ENCODE measurements at places on chromosomes 13 and 19.

DNA sequence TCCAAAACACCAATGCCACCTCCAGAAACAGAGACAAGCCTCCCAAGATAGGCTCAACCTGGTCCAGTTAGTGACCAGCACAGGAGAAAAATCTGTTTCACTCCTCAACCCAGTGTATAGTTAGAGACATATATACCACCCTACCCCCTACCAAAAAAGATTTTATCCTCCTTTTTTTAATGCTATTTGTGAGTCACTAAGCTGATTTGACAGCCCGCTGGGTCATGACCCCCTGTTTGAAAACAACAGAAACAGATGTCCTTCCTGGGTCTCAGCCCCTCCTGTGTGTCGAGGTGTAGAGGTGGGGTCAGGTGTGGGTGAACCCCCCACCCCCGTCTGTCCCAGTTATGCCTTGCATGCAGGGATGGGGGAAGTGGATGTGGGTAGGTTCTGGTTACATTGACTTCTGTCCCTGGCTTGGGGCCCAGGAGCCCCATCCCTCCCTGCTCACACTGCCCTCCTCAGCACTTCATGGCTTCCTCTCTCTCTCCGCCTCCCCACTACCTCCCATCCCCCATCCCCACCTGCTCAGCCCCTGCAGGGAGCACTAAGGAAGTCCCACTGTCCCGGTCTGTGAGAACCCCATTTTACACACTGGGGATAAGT is 14.0 kb upstream of the TOMM40 start:
- no peak for DNase-seq

DNA sequence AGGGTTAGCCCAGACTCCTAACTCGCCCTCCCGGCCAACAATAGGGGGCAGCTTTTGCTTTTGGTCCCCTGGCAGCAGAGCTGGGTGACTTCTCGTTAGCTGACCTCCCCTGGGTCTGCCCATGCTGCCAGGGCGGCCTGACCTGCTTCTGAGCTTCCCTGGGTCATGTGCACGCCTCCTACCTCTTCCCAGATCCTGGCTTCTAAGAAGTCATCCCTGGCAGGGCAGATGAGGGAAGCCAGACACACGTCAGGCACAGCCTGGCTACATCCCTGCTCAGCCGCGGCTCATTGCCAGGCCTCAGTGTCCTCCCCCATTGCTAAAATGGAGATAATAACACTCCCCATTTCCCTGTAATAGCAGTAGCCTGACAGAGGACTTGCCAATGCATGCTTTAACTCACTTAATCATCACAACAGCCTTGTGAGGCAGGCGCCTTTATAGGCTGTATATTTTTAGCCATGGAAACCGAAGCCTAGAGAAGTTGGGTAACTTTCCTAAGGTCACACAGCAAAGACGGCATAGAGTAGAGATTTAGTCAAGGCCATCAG is 2.1 kb downstream of the KCNK6 start:
- no peak for DNase-seq

- no peak for DNase-seq
Measured at GRCh38 chr19:5172859-5173630, 167.6 kb downstream of the PTPRS start.

GRCh38 chr19:51820011-51820410 is 25.1 kb downstream of the FPR3 start:
- no peak for DNase-seq

DNA sequence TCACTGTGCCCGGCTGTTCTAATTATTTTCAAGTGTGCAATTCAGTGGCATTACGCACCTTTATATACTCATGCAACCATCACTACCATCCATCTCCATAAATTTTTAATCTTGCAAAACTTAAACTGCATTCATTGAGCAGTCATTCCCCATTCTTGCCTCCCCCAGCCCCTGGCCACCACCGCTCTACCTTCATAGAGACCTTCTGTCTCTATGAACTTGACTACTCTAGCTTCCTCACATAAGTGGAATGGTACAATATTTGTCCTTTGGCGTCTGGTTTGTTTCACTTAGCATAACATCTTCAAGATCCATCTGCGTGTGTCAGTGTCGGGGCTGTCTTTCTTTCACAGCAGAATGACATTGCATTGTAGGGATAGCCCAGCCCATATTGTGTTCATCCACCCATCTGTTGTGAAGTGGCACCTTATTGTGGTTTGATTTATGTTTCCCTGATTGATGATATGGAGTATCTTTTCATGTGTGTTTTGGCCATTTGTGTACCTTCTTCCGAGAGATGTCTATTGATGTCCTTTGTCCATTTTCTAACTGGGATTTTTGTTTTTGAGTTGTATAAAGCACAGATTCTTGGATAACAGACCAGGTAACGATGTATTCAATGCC is 64.8 kb upstream of the FLT1 start:
- no peak for DNase-seq

- DNase-seq: no peak
Measured at GRCh38 chr19:43797556-43797955, 4.7 kb downstream of the LYPD5 start.

DNA sequence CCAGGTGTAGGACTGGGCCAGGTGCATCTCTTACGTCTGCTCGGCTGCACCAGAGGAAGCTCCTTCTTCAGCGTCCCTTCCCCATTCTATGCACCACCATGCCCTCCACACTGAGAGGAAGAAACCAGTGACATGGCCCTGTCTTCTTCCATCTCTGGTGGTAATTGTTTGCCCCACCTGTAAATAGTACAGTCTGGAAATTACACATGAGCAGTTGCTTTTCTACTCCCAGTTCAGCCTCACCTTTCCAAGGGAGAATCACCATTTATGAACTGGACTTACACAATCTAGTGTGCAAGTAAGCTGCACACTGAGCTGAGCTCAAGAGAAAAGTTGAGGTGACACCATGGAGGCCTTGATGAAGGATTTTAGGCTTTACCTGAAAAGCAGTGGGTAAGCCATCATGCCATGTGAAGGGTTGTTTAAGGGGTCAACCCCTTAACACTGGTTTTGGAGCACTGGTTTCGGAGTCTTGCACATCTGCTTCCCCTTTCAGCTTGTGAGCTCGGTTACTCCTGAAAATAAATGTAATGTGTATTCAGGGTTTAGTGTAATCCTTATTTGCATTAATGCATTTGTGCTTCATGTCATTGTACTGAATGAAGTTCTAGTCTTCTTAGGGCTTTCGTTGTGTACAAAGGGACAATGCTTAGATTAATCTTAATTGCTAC is 22.4 kb downstream of the ZNF536 start:
- no peak for DNase-seq

GRCh38 chr19:510606-511100 is 3.4 kb downstream of the TPGS1 start:
- peak; percentile 84 for DNase-seq

DNA sequence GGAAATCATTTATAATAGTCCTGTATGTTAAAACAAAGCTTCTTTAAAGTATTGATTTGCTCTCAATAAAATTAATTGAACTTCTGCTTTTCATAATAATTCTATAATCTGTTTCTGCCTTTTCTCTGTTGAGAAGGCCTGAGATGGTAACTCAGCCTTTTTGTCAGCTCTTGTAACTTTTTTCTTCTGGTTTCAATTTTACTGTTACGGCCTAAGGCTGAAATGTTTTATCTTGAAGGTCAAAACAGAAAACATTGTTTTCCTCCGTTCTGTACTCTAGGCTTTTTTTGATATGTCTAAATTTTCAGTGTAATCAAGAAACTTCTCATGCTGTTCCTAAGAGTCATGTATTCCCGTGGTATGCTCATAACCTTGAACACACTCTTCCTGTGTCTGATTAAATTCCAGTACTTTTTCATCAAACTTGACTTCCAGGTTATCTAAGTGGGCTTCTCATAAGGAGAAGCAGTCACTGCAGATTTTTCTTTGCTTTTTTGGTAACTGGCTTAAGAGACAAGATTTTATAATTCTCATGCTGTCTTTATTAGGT is 7.6 kb upstream of the NAXD start:
- no peak for DNase-seq

- DNase-seq: peak; percentile 50
Measured at GRCh38 chr13:20495087-20496023, 30.3 kb downstream of the CRYL1 start.

GRCh38 chr19:16397791-16398529 is 73.3 kb downstream of the KLF2 start:
- no peak for DNase-seq
